NCI-H1436 (cell line): ENCODE measurements at places on chromosomes 7 and 10.

DNA sequence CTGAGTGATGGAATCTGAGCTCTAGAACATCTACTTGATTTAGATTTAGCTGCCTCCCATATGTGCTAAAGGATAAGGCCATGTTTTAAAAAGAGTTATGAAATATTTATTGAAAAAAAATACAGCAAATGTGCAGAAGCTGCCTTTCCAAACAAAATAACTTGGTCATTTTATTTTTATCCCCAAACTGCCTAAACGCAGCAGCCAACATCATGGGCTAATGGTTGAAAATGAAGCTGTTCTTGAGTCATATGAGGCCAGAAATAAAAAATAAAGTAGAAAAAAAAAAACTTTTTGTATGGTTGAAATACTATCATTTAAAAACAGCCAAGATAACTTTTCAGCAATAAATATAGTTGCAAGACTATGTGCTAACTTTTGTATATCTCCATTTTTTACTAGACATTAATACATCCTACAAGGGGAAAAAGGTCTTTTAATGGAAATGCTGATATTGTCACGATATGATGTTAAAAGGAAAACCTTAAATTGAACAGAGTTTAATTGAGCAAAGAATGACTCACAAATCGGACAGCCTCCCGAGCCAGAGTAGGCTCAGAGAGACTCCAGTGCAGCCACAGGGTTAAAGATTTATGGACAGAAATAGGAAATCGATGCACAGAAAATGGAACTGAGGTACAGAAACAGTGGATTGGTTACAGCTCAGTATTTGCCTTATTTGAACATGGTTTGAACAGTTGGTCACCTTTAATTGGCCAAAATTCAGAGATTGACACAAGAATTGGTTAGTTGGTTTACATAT lies 305.8 kb downstream of the MDFIC start:
- DNase-seq: no peak

DNA sequence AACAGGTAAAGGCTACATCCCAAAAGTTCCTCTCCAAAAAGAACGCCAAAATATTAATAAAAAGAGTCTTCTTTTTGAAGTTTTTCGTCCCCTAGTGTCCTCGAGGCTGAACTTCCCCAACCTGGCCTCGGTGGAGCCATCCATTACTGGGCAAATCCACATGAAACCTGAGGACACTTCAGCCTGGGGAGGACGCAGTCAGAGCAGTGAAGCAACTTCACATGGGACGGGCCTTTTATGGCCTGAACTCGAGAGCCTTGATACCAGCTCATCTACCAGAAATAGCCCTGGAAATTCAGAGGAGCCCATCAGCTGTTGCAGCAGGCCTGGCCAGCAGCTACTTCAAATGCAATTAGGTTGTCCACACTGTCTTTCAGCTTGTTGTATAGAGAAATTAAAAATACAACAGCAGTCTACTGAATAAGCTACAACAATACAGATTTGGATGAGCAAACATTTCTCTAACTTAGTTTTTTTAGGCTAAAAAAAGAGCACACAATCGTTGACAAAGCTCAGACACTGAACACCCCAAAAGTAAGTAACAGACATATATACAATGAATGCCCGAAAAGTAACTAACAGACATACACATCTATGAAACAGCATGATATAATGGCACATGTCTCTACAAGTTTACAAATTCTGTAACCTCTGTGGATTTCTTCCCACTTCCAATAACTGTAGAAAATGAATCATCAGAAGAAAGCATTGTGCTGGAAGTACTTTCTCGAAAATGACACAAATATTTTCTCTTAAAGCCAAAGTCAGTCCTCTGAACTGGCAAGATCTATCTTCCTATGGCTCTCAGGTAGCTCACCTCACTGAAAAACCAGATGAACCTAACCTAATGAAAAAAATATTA lies at the start of gene SVIL:
SVIL (minus strand) TSS at position 208 of the 862 bp plus-strand sequence. CDS start 79,913 bp downstream, outside the sequence.
- DNase-seq: no peak

DNA sequence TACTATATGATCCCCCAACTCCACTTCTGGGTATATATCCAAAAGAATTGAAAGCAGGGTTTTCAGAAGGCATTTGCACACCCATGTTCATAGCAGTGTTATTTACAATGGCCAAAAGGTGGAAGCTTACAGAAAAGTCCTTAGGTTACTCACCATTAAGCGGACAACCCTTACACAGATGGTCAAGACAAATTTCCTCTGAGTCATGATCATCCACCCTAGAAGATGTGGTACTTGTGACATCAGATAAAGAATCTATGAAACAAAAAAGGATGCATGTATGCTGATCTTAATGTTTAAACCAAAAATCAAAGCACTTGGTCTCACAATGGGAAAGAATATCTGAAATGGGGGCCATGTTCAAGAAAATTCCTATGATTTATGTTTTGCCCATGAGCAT lies 31.1 kb downstream of the ZC3HAV1 start:
- DNase-seq: no peak

- DNase-seq: no peak
Measured at GRCh38 chr10:33336582-33337325, 2.3 kb upstream of the NRP1 start.

- no peak for DNase-seq
Measured at GRCh38 chr10:103007017-103007416, 88.9 kb downstream of the CNNM2 start.

DNA sequence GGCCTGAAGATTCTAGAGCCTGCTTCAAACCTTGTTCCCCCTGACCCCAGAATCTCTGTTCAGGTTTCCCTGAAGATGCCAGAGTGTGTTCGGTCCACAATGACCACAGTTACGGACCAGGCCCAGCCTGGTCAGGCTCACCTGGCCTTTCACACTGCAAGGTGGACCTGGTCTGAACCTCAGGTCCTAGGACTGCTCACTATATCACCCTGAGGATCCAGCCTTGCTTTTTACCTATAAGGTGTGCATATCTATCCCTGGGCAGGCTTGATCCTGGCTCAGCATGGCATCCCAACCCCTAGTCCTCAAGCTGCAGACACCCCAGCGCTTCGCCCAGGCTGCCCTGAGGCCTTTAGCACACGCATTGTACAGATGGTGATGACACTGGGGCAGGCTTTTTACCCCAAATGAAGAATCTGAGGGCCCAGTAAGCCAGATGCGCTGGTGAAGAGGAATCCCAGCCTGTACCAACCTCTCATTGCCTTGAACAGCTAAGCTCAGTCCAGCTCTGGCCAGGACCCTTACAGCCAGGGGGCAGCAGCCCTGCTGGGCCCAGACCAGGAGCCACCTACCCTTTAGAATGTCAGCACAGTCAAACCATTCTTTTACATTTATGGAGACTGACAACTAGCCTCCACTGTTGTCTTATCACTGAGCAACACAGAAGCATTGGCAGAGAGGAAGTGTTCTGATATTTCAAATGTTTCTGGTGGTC lies 28.0 kb downstream of the MAT1A start:
- DNase-seq: no peak
